ENCODE measurements at places on chromosomes 16 and 17.

DNA sequence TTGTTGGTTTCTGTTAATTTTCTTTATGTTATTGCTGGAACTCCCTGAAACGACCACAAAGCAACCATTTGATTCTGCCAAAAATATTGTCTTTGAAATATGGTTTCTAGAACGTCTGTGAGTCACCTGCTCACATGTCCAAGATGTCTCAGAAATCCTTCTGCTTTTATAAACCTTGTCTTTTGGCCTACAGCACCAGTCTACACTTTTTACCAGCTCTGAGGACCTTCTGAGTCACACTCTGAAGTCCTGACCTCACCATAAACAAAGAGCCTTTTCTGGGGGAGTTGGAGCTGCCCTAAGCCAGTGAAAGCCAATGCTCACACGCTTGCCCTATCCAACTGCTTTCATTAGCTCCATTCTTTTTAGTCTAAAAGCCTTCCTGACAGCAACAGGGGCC lies 55.5 kb downstream of the GRIN2A start:
- no peak for DNase-seq

DNA sequence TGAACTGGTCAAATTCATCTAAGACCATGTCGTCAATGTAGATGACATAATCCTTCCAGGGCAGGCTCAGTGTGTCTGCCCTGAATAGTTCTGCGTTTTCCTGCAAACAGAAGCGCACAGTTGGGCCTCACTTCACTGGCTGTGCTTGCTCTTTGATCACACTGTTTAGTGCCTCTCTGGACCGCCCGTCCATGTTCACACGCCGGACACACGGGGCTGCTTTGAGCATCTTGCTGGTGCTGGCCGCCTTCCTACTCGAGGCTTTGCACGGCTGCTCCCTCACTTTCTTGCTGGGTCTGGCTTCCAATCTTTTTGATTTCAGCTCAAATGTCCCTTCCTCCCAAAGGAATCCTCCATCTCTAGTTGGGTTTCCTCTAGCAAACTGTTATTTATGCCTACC lies 37.4 kb downstream of the DNAH17 start:
- no peak for DNase-seq

- no peak for DNase-seq
These were observed 76.3 kb upstream of the ZNF469 start for GRCh38 chr16:88306411-88306810.

DNA sequence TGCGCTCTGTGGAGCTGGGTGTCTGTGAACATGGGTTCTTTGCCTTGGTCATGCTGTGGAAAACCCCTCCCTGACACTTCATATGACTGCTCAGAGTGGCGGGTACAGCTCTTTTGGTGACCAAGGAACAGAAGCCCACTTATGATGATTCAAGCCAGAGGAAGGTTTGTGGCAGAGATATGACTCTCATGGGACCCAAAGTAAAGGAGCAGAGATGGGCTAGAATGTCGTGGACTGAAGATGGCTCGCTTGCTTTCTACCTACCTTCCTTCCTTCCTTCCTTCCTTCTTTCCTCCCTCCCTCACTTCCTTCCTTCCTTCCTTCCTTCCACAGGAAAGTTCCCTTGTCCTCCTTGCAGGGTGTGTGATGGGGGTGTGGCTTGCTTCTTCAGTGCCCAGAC lies 169.7 kb upstream of the IRX3 start:
- no peak for DNase-seq

DNA sequence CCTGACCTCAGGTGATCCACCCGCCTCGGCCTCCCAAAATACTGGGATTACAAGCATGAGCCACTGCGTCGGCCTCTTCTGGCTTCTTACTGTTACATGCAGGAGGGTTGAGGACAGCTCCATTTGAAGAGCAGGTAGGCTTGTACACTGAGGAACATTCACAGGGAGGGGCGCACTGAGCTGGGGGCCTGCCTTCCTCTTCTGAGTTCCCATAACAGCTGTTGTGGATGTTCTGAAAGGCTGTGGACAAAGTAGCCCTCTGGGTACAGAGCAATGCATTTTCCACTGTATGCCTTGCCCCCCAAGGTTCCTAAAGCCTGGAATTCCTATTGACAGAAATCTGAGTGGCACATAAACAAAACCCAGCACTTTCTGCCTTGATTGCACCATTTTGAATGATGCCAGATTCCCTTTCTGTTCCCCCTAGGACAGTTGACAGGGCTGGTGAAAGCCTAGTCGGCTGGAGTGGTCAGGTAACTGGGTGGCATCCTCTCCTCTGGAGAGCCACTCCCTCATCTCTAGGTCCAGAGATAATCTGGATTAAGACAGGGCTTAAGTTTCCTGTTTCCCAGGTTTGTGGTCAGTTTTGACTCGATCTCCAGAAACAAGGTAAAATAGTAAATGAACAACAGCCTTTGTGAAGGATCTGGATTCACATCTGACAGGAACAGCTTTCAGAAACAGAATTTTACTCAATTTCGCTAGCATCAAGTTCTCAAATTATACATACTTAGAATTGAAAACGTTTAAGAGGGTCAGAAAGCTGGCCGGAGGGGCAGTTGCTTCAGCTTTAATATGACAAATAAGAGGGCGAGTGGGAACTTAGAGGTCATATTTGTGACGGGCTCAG lies 1.3 kb upstream of the CDK5R1 start:
- no peak for DNase-seq

DNA sequence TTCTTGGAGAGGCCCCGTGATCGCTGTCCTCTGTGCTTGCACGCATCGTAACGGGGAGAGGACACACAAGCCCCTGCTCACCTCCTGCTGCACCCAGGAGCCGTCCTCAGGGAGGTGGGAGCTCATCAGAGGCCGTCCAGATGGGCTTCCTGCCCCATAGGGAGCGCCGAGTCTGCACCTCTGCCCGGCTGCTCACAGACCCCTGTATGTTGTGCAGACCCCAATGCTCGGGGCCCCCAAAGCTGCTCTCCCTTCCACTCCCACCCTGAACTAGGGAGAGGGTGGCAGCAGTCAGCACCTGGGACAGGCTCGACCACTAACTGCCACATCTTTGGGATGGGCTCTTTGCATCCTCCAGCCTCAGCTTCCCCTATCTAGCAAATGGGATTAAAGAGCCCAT lies 4.4 kb upstream of the ZNF469 start:
- no peak for DNase-seq

GRCh38 chr17:15406081-15406480 lies 61.3 kb downstream of the CDRT4 start:
- no peak for DNase-seq

GRCh38 chr16:19835968-19836421 lies 48.7 kb downstream of the GPRC5B start:
- no peak for DNase-seq

- DNase-seq = peak; percentile 26
These were observed 10.0 kb downstream of the CYBC1 start for GRCh38 chr17:82440469-82440981.

DNA sequence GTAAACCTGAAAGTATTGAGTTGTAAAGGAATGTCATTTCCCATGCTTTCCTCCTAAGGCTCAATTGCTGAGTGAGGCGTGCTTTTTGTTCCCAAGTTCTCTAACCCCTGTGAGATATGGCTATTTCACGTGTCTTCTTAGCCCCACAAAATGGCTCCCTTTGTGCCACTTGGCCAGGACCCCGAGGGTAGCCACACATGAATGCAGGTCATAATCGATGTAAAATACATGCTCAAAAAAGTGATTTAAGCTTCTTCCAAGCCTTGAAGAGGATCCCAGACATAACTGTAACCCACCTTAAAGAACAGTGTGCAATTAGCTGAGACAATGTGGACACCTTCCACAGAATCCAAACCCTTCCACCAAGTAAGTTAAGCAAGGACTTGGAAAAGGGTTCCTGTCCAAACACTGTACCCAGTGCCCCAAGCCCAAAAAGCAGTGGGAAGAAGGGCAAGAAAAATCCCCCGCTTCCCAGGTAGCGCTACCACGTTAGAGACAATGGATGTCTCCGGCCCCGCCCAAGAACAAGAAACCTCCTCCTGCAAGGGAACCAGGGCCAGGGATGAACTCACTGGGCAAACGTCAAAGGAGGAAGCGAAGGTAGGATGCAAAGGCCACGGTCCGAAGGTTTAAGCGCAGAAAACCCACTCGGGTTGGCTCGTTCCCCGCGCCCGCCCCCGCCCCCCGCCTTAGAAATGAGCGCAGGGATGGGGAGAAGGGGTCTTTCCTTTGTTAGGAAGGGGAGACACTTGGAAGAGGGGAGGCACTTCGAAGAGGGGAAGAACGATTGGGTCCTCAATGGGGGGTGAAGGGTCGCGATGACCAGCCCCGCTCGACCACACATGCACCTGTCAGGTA lies 1.2 kb downstream of the JPT1 start:
- DNase-seq = no peak

- no peak for DNase-seq
These were observed 55.1 kb upstream of the PABPN1L start for GRCh38 chr16:88921591-88921990.

- no peak for DNase-seq
These were observed 24.5 kb upstream of the CACNG1 start for GRCh38 chr17:67019809-67020208.

- DNase-seq = no peak
These were observed 60.2 kb downstream of the WSB1 start for GRCh38 chr17:27354051-27354490.

GRCh38 chr16:10265770-10266615 lies 83.8 kb upstream of the GRIN2A start:
- no peak for DNase-seq

GRCh38 chr16:10812312-10813098 lies 6.1 kb downstream of the TVP23A start:
- no peak for DNase-seq

DNA sequence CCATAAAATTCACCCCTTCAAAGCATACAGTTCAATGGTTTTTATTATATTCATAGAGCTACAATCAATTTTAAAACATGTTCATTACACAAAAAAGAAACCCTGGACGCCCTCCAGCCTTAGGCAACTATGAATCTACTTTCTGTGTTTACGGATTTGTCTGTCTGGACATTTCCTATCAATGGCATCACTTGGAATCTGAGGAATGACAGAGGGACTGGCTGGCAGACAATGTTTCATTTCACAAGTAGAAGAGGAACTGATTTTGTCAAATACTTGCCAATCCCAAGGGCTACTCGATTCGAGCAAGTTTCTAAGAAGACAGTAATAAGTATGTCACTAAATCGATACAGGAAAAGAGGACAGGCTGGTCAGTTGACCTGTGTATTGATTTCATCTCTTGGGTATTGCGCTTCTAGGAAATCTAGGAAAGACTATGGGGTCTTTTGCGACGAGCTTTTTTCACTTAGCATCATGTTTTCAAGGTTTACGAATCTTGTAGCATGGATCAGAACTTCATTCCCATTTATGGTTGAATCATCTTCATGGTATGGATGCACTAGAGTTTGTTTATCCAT lies 56.6 kb downstream of the RGS9 start:
- DNase-seq = no peak

DNA sequence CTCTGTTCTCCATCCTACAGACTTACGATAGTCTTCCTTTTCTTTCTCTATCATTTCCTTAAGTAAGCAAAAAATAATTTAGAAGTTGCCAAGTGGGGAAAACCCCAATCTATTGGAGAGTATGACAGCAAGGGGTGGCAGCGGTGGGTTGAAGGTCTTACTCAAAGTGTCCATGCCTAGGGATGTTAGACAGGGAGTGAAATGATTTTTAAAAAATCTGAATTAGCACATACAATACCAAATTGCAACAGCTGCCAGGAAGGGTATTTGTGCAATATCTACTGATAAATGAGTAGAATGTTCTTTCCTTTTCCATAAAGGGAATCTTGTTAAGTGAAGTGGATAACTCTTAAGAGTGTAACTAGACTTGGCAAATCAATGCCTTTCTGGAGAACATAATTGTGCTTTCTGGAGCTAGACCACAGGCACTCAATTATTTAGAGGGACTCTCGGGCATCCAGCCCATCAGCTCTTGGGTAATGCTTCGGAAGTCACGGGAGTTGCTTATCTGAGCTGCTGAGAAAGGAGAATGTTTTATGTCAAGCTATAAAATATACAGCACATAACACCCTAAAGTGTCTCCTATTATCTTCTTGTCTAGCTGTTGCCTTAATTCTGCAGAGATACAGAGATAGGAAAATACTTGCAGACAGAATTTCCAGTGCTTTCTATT lies 151.5 kb downstream of the KCNJ2 start:
- DNase-seq = no peak

GRCh38 chr16:23999663-24000062 lies 163.9 kb downstream of the PRKCB start:
- DNase-seq = no peak

Measured in heart right ventricle (tissue), 16 donors.